RWPE2 (cell line): ENCODE measurements at places on chromosomes 7 and 10.
A peak's percentile ranks its signal among the peaks of the same experiment; 100 is the strongest.

DNA sequence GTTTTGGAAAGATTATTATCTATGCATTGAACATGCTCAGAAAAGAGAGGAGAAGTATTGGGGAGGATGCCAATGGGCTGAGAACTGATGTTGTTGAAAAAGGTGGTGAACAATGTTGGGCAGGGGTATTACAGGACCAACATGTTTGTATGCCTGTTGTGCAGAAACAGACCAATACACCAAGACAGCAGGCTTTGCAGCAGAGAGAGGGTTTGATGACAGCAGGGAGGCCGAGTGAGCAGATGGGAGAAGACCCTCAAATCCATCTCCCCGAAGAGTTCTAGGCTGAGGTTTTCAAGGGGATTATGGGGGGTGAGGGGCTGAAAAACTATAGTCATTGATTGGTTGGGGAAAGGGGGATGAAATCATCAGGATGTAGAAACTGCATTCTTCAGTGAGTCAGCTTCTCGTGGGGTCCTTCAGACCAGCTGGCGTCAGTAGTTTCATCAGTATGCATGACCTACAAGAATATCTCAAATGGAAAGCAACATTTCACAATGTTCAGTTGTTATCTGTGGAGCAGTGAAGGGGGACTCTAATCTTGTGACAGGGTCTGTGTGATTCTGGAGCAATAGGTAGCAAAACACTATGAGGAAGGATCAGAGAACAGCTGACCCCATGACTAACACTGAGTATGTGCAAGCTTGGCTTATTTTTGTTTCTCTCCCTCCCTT lies 167.8 kb downstream of the BAMBI start:
- H3K4me1 ChIP-seq, result no peaks in the 10 kb centered on the region
- no peaks in the 10 kb centered on the region for H3K27me3 ChIP-seq
- H3K4me3 ChIP-seq, result no peak overlapping the region
- H3K36me3 ChIP-seq, result no peaks in the 10 kb centered on the region
- DNase-seq, result no peak
- H3K27ac ChIP-seq, result no peak overlapping the region

DNA sequence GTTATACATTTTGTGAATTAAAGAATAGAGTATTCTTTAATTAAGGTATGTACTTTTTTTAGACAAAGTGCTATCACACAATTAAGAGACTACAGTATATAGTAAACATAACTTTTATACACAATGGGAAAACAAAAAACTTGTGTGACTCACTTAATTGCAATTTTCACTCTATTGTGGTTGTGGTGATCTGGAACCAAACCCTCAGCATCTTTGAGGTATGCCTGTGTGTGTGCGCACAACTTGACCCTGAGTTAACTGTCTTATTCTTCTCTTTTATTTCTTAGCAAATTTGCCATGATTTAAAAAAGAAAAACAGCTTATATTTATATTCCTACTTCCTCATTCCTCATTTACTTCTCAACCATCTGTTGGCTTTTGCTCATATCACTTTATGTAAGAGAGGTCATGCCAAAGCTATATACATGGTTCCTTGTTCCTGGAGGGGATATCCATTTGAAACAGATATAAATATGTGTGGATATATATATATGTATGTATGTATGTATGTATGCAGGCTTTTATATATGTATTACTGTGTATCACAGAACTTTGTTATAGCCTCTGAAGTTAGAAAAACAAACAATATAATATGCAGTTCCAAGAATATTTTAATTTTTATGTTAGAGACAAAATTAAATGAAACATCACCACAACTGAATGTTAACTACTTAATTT lies 259.5 kb upstream of the HGF start:
- no peak for DNase-seq
- no peak overlapping the region for H3K4me3 ChIP-seq
- H3K4me1 ChIP-seq, result no peaks in the 10 kb centered on the region
- no peaks in the 10 kb centered on the region for H3K36me3 ChIP-seq
- H3K27me3 ChIP-seq, result peaks cover 22% of the 10 kb centered on the region
- H3K27ac ChIP-seq, result no peak overlapping the region

DNA sequence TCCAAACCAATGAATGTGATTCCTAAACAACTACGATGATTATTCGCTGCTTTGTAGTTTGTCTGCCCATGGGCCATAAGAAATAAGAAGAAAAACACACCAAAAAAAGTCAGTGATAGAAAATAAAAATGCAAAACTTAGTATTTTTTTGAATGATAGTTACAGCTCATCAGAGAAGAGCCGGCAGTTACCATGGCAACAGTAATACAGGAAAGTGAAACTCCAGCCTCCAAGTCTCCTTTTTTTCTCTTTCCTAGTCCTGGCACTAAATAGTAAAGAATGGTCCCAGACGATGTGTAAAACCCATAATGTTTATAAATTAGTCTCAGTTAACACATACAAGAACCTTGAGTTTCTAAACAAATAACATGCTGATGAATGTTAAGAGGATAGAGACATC lies 21.6 kb upstream of the LHFPL3 start:
- H3K36me3 ChIP-seq, result no peaks in the 10 kb centered on the region
- H3K4me1 ChIP-seq, result no peaks in the 10 kb centered on the region
- no peaks in the 10 kb centered on the region for H3K27me3 ChIP-seq
- DNase-seq, result no peak

- H3K4me1 ChIP-seq, result no peaks in the 10 kb centered on the region
- DNase-seq, result peak; percentile 27
- H3K27me3 ChIP-seq, result no peaks in the 10 kb centered on the region
- no peaks in the 10 kb centered on the region for H3K36me3 ChIP-seq
These were observed 108.0 kb downstream of the DNAJB6 start for GRCh38 chr7:157444843-157445135.

GRCh38 chr10:132467464-132468149 lies 70.0 kb upstream of the INPP5A start:
- H3K27me3 ChIP-seq, result no peaks in the 10 kb centered on the region
- no peak overlapping the region for H3K4me3 ChIP-seq
- H3K36me3 ChIP-seq, result no peaks in the 10 kb centered on the region
- H3K4me1 ChIP-seq, result no peaks in the 10 kb centered on the region
- peak; percentile 53 for DNase-seq

DNA sequence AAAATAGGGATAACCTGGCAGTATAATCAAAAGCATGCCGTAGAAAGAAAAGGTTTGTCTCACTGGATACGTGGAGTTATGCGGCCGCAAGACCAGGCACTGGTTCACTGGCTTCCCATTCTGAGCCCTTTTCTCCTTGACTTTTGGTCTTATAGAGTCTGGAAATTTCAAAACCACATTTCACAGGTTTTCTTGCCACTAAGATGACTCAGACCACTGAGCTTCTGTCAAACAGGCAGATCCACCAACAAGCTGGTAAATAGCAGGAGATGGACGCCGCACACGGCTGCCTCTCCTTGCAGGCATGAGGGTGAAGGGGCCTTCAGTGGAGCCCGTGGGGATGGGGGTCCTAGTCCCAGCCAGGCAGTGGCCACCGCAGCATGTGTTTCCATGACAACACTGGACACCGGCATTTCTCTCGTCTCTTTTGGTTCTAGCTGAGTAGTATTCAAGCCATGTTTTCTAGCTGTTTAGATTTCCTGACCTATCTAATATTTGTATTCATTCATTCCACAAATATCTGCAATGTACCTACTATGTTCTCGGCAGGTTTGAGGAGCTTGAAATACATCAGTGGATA lies 55.5 kb downstream of the KLF6 start:
- H3K36me3 ChIP-seq, result no peaks in the 10 kb centered on the region
- no peak overlapping the region for H3K4me3 ChIP-seq
- DNase-seq, result no peak

- H3K36me3 ChIP-seq, result no peaks in the 10 kb centered on the region
- no peak overlapping the region for H3K27ac ChIP-seq
- H3K27me3 ChIP-seq, result no peaks in the 10 kb centered on the region
- no peak overlapping the region for H3K4me3 ChIP-seq
- H3K4me1 ChIP-seq, result no peaks in the 10 kb centered on the region
These were observed 38.5 kb upstream of the STEAP4 start for GRCh38 chr7:88344956-88345832.

DNA sequence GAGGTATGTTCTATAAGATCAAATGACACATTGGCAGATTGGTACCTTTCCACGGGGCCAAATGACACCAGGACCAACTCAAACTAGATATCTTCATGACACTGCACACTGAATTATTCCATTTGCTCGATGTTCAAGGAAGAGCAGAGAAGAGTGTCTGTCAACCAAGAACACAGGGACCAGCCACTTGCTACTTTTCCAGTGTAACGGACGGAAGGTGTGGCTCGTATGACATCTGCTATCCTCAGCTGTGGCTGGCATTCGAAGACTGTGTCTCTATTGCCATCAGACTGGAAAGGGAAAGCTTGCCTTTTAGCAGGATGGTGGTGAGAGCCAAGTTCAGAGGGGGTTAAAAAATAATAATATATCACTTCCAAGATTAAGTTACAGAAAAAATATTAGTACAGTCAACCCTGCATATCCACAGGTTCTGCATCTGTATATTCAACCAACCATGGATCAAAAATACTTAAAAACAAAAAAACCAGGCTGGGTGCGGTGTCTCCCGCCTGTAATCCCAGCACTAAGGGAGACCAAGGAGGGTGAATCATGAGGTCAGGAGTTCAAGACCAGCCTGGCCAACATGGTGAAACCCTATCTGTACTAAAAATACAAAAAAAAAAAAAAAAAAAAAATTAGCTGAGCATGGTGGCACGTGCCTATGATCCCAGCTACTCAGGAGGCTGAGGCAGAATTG lies 237.1 kb downstream of the PRPF18 start:
- H3K27me3 ChIP-seq, result no peaks in the 10 kb centered on the region
- DNase-seq, result no peak
- H3K36me3 ChIP-seq, result no peaks in the 10 kb centered on the region
- no peak overlapping the region for H3K4me3 ChIP-seq

- H3K4me3 ChIP-seq, result no peak overlapping the region
- no peak overlapping the region for H3K27ac ChIP-seq
- peaks cover 19% of the 10 kb centered on the region for H3K4me1 ChIP-seq
- no peaks in the 10 kb centered on the region for H3K36me3 ChIP-seq
These were observed 72.4 kb downstream of the DENND2A start for GRCh38 chr7:140568021-140568813.

GRCh38 chr10:43166207-43166879 lies 28.1 kb downstream of the CSGALNACT2 start:
- H3K27ac ChIP-seq, result no peak overlapping the region
- DNase-seq, result no peak
- no peak overlapping the region for H3K4me3 ChIP-seq
- H3K36me3 ChIP-seq, result peaks cover 32% of the 10 kb centered on the region
- H3K27me3 ChIP-seq, result no peaks in the 10 kb centered on the region

DNA sequence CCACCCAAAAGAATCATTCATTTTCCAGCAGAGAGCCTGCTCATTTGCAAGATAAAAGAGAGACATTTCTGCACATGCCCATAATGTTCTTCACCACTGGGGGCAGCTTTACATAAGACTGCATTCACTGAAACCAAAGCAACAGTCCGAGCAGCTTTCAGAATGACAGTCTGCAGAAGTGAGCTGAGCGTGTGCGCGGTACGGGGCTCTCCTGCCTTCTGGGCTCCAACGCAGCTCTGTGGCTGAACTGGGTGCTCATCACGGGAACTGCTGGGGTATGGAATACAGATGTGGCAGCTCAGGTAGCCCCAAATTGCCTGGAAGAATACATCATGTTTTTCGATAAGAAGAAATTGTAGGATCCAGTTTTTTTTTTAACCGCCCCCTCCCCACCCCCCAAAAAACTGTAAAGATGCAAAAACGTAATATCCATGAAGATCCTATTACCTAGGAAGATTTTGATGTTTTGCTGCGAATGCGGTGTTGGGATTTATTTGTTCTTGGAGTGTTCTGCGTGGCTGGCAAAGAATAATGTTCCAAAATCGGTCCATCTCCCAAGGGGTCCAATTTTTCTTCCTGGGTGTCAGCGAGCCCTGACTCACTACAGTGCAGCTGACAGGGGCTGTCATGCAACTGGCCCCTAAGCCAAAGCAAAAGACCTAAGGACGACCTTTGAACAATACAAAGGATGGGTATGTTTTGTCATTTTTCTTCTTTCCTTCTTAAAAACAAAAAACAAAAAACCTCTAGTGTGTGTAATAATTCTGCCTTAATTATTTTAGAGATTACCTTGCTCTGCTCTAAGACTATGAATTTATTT lies at the start of gene LRRTM3:
TSS of gene LRRTM3 (plus strand) at position 141 of the 820 bp plus-strand sequence.
- peaks cover 66% of the 10 kb centered on the region for H3K27me3 ChIP-seq
- H3K4me1 ChIP-seq, result no peaks in the 10 kb centered on the region
- H3K4me3 ChIP-seq, result no peak within 1 kb of the TSS
- H3K36me3 ChIP-seq, result no peaks in the 10 kb centered on the region
